ENCODE measurements at places on chromosomes 2 and 18. TPM values are rescaled to one million over a fixed set of nuclear protein-coding genes. Genes with fewer than 3 reads are reported as not detected.

The GALNT14 gene
- total RNA-seq: 13.7 TPM

The MAPRE3 gene
- total RNA-seq: 7.5 TPM

The IL1RL1 gene
- total RNA-seq: not detected

The TTN gene
- total RNA-seq: 9.7 TPM

DNA sequence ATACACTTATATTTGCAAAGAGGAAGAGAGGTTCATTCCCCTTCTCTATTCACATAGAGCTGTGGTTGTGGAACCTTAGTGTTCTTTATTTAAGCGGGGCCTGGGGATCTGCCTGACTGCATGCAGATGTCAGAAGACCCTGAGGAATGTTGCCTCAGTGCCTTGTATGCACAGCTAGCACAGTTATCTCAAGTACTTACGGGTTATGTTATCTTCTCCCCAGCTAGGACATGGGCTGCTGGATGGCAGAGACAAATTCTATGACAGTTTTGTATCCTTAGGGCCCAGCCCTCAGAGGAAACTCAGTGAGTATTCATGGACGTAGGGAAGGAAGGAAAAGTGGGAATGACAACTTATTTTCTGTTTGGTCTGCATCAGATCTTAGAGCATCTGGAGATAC lies 37.7 kb upstream of the RTN4 start:
- no peak for DNase-seq

DNA sequence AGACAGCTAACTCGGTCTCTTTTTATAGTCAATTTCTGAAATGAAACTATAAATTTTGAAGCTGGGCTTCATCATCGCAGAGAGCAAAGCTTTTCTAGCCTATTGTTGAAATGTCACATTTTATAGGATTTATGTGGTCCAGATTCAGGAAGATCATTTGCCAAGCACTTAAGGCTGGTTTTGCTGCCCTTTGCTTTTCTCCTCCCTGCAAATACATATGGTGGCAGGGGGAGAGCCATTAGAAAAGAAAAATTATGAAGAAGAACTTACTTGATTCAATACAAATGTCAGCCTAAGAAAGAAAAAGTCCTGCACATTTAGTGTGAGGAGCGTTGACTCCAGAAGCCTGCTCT lies 206.9 kb upstream of the NRP2 start:
- DNase-seq: no peak

DNA sequence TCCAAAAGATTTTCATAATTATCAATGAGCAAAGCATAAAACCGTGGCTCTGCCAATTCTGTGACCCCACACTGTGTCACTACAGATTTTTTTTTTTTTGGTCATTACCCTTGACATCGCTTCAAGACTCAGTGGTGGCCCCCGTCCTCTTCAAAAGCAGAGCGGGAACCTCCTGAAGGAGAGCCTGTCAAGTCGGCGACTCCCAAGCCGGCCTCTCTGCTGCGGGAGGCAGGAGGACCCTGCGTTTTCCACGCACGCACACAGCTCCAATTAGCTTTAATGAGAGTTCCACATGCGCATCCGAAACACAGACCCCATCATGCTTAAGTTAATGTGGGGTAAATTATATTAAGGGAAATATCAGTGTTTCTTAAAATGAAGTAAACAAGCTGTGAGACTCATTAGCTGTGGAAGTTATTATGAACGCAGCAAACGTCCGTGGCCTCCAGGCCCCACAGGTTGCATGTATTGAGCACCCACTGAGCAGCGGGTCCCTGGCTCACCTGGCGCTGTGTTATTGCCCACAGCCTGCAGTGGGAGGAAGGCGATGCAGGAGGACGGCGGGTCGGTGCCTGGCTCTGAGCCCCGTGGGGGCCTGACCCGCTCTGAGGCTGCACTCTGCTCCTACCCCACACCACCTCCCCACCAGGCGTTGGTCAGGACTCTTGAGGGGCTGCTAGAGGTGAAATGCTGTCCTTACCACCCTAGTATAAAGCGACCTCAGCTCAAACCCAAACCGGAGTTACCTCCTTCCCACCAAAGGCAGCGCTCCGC lies 181.0 kb upstream of the SALL3 start:
- DNase-seq: no peak

DNA sequence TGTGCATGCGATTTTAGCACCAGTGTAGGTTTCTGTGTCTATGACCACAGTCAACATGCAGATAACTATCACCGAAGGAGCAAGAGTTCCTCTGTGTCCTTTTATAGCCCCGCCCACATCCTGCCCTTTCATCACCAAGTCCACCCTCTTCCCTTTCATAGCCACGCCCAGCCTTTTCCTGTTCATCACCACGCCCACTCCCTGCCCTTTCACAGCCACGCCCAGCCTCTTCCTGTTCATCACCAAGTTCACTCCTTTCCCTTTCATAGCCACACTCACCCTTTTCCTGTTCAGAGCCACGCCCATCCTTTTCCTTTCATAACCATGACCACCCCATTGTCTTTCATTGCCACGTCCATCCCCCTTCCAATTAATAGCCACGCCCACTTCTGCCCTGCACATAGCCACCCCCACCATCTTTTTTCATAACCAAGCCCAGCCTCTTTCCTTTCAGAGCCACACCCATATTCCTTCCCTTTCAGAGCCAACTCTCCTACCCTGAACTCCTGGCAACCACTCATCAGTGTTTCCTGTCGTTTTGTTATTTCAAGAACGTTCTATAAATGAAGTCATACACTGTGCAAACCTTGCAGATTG lies 273.9 kb downstream of the MYT1L start:
- no peak for DNase-seq

- no peak for DNase-seq
Observed at GRCh38 chr2:174591740-174592139, 5.9 kb downstream of the WIPF1 start.

DNA sequence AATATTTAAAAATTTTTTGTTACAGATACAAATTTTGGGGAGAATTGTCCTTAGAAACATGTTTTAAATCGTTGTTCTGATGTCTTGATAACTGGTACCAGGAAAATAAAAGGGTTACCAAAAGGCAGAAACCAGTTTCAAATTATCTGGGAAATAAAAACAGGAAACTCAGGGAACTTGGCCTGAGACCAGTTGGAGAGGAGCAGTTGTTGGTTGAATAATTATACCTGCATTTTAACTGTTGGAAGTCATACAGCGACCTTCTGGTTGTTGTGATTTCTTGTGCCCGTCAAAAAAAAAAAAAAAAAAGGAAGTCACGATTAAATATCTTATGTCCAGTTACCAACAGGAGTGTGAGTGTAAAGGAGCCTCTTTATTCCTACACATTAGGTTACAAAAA lies 51.8 kb downstream of the CRIM1 start:
- no peak for DNase-seq

DNA sequence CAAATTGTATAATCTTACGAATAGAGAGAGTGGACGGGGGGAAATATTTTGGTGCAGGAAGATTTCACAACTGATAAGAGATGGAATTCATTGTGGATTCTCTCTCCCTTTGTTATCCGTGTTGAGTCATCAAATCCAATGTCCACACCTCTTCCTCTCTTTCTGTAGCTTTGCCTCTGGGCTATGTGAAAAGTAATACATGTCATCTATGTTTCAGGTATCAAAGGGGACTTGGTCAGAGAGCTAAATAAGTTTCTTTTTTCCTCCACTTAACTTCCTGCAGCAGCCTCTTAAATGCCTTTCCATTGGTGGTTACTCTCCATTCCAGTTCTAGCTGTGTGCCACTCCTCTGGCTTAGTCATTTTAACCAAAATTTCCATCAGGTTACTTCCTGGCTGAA lies 169.3 kb upstream of the NXPH2 start:
- no peak for DNase-seq
